Karpas-422 (cell line): ENCODE measurements at places on chromosomes 6 and 20. TPM values are rescaled to one million over a fixed set of nuclear protein-coding genes. Genes with fewer than 3 reads are reported as not detected.

Gene CTAGE9
- total RNA-seq = not detected in 2 replicates

DNA sequence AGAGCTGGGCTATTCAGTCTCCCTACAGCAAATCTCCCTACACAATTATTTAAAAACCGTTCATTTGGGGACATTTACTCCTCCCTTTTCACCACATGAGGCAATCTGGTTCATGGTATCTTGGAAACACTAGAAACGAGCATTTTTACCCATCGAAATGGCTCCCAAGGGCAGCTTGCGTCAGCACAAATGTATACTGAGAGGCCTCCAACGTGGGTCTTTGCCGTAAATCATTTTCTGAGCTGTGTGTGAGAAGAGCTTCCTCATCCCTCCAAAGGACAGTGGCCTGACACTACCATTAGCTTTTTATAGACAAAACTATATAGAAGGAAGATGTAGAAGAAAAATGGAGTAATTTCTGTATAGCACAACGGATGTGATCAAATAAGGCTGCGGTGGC, 30.0 kb upstream of the PXDC1 start:
- no peak overlapping the region for H3K4me3 ChIP-seq
- no peaks in the 10 kb centered on the region for H3K36me3 ChIP-seq
- H3K4me1 ChIP-seq = no peaks in the 10 kb centered on the region
- DNase-seq = no peak

DNA sequence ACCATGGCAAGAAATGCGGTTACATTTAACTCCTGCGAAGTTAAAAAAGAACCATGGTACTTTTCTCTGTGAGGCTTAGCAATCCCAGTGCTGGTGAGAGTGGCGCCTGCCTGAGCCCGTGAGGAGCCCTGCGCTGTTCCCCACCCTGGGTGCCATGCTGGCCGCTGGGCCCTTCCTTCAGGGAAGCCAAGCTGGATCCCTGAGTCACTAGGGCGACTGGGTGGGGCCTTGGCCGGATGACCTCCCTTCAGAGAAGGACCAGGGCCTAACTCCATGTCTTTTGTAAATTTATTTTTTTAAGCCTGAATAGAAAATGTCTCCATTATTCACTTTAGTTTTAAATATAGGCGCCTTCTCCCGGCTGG, 209.1 kb downstream of the ERMARD start:
- DNase-seq = no peak
- H3K27me3 ChIP-seq = no peaks in the 10 kb centered on the region
- no peak overlapping the region for H3K4me3 ChIP-seq
- no peaks in the 10 kb centered on the region for H3K36me3 ChIP-seq

DNA sequence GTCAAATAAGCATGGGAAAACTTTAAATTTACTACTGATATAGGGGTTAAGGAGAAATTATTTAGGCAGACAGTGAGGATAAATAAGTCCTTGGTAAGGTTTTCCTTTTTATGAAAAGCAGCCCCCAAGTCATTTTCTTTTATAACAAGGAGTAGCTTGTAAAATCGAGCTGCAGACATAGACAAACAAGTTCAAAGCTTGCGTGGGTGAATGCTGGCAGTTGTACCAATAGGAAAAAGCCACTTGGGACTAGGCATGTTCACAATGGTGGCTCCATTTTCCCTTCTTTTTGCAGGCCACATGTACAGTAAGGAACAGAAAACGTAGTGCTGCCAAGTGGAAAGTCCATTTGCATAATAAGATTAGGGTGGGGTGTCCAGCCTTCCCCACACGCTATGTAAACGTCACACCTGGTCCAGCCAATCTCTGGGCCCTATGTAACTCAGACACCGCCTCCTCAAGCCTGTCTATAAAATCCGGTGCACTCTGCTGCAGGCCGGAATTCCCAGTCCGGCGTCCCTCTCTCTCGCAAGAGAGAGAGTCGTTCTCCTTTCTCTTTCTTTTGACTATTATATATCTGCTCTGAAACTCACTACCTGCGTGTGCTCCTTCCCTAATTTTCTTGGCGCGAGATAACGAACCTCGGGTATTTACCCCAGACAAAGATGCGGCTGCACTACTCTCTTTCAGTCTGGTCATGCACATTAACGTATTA, 217.1 kb upstream of the MAN1A1 start:
- H3K36me3 ChIP-seq = no peaks in the 10 kb centered on the region
- no peak overlapping the region for H3K27ac ChIP-seq
- H3K4me1 ChIP-seq = no peaks in the 10 kb centered on the region
- no peak overlapping the region for H3K4me3 ChIP-seq
- no peak for DNase-seq
